Substantia nigra (tissue), 51 donors: ENCODE measurements at places on chromosomes 11 and 22.
A peak's percentile ranks its signal among the peaks of the same experiment; 100 is the strongest.

- DNase-seq, result no peak
Measured at GRCh38 chr11:60455531-60456042, at the start of gene MS4A1. MS4A1 (plus strand) TSS chr11:60455847; CDS start chr11:60462375, 6,528 bp downstream.

- no peak for DNase-seq
Measured at GRCh38 chr11:124405581-124405980, 6.8 kb upstream of the OR8B3 start.

- DNase-seq, result peak; percentile 43
Measured at GRCh38 chr22:27801616-27802345, at the start of gene MN1. MN1 (minus strand) TSS chr22:27801756; CDS start chr22:27800543, 1,213 bp downstream.

DNA sequence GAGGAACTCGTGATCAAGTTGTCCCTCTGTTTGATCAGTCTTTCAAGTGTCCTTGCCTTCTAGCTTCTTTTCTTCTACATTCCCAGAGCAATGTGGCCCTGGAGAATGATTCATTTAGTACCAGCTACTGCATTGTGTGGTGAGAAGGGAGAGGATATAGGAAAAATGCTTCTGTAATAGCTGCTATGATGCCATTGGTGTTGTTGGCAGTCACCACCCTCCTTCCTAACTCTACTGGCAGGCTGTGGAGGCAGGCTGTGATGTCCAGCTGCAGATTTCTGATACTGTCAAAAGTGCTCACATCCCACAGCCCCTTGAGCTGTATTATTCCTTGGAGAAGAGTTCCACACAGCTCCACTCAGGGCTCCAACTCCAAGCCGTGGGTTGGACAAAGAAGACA, 52.8 kb downstream of the ENDOD1 start:
- no peak for DNase-seq

DNA sequence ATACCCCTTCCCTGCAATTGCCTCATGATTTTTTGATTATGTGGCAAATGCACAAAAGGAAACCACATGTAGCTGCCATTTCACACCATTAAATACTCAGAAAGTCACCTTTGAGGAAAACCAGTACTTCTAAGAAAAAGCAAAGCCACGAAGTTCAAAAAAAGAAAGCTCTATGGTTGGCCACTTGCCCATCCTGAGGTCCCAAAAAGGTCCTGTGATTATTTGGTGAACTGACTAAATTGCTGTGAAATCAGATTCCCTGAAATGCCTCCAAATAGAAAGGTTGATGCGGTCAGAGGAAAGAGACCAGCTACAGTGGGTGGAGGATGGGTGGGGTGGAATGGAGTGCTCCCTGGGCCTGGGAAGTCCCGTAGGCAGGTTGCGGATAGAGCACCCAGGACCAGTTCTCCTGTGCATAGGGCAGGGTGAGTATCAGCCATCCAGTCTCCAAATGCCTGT, 26.9 kb downstream of the MRPL16 start:
- DNase-seq, result no peak

DNA sequence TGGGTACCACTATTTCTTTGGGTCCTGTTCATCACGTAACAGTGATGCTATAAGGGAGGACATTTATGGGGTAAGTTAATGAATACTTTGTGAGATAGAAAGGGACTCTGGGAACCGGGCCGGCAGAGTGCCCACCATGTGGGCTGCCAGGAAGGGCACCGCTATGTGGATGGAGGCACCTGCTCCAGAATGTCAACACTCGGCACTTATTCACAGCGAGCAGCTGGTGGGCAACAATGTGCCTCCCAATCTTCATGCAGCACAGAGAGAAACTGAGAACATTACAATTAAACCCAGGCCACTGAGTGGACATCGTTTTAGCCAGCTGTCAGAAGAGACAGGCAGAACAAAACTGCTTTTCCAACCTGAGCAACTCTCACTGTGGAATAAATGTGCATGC, 15.8 kb upstream of the ELFN2 start:
- no peak for DNase-seq

GRCh38 chr11:21811572-21811971, 381.3 kb upstream of the ANO5 start:
- DNase-seq, result no peak

GRCh38 chr22:47022475-47022874, 260.0 kb downstream of the TBC1D22A start:
- no peak for DNase-seq

- DNase-seq, result no peak
Measured at GRCh38 chr22:43018615-43019014, 3.7 kb upstream of the PACSIN2 start.

- DNase-seq, result no peak
Measured at GRCh38 chr11:83835423-83835822, 549.3 kb upstream of the CCDC90B start.

DNA sequence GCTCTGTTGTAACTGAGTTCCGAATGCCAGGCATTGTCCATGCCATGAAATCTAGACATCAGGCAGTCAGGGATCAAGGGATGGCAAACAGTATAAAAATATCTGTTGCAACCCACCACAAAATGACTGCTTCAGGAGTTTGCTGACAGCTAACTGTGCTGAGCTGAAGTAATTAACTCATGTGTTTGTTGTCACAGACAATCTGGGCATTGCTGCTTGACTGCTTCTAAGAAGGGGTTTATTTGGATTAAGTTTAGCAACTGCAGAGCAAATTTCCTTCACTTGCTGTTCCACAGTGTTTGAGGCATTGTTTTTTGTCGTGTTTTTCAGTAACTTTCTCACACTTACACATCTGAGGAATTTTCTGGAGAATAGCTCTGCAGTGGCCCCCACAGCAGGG, 30.4 kb downstream of the BSX start:
- no peak for DNase-seq

GRCh38 chr11:119373059-119373920, 8.2 kb downstream of the USP2 start:
- DNase-seq, result no peak

- DNase-seq, result no peak
Measured at GRCh38 chr11:23620617-23621016, 760.3 kb upstream of the CCDC179 start.

- DNase-seq, result no peak
Measured at GRCh38 chr22:21582801-21583740, 15.6 kb downstream of the UBE2L3 start.

DNA sequence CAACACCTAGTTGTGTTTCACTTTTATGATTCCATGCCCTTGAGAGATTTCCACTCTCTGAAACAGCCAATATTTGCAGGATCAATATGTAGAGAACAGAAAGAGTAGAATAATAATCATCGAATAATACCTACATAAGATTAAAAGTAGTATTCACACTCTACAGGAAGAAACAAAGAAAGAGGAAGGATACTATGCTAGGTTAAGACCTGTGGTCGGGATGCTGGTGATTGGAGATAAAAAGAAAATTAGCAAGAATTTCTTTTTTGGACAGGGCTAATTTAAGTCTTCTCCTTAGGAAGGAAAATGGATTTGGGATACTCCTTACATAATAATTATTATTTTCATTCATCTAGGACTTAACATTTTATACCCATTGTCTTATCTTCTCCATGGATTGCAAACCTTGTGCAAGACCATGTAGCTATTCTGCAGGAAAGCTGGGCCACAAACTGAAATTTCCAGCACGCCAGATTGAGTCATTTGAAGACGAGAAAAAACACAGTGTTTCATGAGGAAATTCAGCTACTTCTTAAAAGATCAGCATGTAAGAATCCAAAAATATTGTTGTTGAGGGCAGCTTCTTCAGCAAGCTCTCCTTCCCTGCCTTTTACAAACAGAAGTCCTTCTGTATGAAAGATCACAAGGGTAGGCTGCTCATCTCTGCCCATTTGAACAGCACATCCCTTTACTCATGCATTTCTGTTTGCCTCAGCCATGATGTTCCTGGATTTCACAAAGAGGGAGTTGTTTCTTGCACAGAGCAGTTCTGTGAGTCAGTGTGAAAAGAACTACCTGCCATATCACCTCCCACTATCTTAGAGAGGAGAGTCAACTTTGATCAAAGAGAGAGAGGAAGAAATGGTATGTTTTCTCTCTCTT, 90.7 kb downstream of the FAM76B start:
- DNase-seq, result no peak

DNA sequence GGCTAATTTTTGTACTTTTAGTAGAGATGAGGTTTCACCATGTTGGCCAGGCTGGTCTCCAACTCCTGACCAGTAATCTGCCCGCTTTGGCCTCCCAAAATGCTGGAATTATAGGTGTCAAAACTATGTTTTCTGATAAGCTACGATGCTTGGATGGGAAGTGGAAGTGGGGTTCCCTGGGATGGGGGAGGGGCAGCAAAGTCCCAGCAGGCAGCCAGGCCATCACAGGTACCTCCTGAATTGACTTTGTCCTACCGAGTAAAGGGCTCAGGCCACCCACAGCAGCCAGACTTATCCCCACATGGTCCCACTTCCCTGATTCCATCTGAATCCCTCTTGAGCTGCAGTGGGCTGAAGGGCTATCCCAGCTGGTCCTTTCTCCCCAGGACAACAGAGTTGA, 6.9 kb downstream of the FTH1 start:
- DNase-seq, result no peak

- DNase-seq, result peak; percentile 63
Measured at GRCh38 chr11:73314117-73314961, 6.3 kb downstream of the ARHGEF17 start.

DNA sequence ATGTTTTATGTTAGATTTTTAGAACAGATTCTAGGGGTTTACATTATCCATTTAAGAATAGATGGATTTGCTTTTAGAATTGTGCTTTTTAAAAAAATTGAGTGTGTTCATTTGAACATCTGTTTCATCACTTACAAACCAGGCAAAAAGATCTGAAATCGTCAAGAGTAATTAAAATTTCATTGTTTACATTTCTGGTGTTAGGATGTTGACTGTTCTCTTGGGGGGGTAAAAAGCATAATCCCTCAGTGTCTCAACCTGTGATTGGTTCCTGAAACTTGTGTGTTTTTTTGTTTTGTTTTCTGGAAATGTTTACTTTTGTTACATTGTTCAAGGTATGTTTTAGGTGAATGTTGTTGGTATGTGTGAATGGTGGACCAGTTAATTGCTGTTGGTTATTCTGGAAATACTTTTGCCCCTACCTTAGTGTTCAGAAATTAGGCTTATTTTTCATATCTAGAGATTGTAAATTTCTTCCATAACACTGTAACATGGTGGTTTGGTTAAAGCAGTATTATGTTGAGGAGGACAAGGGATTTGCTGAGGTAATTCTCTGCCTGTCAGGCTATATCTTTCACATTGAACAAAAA, 4.8 kb downstream of the PCF11 start:
- DNase-seq, result no peak

GRCh38 chr11:69497221-69497787, 15.8 kb downstream of the LINC01488 start:
- DNase-seq, result no peak

- DNase-seq, result no peak
Measured at GRCh38 chr11:79902493-79902892, 461.7 kb upstream of the TENM4 start.

DNA sequence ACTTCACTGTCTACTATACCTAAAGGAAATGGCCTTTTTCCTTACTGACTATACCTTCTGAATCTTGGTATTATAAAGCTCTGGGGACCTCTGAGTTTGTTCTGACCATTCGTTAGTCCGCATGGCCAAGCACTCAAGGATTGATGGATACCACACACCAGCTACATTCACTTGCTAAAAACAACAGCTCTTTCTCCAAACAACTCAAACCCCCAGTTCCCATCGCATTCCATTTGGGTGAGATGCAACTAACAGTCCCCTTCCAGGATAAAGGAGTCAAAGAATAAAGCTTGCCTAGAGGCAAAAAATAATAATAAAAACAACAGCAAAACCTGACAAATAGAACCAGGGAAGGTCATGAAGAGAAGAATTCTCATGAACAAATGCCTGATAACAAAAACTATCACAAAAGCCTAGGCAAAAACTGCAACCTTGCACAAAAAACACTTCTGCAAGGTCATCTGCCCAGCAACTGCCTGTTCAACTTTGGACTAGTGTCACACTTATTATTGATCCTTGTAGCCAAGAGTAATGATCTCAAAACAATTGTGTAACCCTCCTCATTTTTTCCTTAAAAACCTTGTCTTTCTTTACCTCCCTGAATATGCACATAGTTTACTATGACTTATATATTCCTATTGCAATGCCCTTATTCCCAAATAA, 139.0 kb upstream of the GUCY1A2 start:
- DNase-seq, result no peak

- DNase-seq, result no peak
Measured at GRCh38 chr11:87290304-87290922, 252.7 kb downstream of the TMEM135 start.

DNA sequence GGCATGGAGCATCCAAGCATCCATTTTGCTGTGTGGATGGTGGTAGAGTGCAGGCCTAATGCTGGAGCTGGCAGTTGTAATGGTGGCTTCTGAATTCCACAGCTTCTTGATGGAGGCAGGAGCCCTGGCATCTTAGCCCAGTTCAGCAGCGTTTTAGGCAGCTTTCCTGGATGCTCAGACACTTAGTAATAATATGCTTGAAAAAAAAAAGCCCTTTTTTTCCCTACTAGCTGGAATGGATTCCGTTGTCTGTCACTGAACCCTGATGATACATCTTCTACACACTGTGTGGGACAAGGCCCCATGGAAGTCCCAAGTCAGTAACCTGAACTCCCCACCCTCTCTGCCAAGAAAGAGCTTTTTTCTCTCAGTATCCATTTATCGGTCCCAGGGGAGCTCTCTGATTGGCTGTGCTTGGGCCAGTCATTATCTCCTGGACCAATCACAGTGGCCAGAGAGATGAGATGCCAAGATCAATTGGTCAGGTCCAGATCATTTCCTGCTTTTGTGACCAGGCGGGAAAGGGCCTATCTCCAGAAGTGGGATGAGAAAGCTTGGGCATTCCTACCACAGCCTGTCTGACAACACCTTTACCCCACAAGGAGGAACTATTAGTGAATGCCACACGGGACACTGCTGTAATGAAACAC, 34.2 kb downstream of the MCM5 start:
- no peak for DNase-seq

DNA sequence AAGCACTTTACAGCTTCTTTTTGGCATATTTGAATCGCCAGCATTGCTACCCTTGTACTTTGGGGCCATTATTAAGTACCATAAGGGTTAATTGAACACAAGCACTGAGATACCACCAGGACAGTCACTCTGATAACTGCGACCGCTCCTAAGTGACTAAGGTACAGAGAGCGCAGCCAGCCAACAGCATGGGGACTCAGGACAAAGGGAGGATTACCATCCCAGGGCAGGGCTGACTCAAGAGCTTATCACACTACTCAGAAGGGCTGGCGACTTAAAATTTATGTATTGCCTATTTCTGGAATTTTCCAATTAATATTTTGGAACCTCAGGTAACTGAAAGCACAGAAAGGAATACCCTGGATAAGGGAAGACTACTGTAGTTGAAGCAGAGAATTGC, 479 bp downstream of the ZNF280A start:
- DNase-seq, result no peak

- DNase-seq, result no peak
Measured at GRCh38 chr11:103633068-103633788, 403.2 kb upstream of the DDI1 start.

GRCh38 chr11:125348141-125348651, 147.9 kb downstream of the FEZ1 start:
- no peak for DNase-seq
